Stimulated activated CD4-positive, alpha-beta T cell treated with anti-CD3 and anti-CD28 coated beads, Interleukin-4, amount 100 ng/mL, for 1 hour (primary cell): ENCODE measurements at places on chromosomes 11 and 22.

DNA sequence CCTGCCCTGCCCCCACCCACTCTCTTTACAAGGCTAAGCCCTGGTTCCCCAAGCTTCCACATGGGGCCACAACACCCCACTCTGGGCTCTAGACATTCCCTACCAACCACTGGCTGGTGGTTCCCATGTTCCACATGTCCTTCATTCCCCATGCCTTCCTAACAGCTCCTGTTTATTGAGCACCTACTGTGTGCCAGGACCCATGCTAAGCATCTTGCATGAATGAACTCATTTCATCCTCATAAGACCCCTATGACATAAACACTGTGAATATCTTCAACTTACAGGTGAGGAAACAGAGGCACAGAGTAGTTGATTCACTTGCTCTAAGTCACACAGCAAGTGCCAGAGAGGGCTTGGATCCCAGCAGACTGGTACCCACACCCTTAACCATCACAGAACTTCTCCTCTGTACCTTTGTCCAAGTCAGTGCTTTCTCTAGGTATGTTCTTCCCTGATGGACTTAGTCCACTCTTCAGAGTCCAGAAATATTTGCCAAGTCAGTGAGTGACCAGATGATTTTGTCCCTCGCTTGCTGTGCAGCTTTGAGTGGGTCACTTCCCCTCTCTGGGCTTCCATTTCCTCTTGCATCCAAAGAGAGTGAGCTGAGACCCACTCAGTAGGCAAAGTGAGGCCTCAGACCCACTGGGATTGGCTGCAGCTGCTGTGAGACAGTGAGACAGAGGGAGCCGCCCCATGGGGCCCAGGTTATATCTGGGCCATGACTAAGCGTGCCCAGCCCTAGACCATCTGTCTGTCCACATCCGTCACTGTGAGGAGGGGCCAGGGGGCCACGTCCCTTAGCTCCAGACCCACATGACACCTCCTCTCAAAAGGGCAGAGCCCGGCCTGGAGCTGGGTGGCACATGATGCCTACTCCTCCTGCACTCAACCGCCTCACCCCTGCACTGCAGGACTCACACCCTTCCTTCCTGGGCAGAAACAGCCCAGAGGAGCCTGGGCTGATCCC, 132.4 kb downstream of the MN1 start:
- DNase-seq: no peak

DNA sequence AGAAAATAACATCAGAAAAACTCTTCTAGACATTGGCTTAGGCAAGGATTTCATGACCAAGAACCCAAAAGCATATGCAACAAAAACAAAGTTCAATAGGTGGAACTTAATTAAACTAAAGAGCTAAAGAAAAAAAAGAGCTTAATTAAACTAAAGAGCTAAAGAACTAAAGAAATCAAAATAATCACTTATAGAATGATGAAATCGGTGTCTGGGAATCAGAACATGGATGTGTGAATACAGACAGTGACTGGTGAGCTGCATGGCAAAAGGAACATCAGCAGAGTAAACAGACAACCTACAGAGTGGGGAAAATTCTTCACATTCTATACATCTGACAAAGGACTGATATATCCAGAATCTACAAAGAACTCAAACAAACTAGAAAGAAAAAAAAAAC, 41.4 kb downstream of the ZNF280B start:
- no peak for DNase-seq

DNA sequence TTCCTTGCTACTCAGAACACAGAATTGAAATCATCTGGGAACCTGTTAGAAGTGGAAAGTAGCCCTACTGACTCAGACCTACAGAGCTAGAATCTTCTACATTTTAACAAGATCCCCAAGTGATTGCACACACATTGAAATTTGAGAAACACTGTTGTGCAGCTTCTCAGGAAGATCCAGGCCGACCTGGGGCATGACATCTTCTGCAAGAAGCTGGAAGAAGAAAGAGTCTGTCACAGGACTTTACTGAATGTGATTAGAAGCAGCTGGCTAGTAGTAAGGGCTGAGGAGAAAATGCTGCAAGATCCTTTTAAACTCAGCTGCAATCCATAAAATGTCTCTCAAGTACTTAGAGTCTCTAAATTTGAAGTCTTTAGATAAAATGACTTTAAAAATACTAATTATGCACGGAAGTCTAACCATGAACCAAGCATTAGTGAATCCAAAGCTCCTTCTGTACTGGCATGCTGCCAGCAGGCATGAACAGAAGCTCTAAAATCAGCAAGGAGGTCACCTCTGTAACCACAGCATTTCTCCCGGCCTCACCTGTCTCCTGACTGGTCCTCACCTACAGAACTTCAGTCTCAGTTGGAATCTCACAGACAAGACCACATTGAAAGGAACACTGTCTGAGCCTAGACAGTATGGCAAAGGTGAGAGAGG, 85.0 kb downstream of the SERGEF start:
- no peak for DNase-seq

- no peak for DNase-seq
Measured at GRCh38 chr11:45848654-45849081, 1.4 kb downstream of the CRY2 start.

- DNase-seq: no peak
Measured at GRCh38 chr11:115930886-115931547, 426.8 kb upstream of the CADM1 start.

DNA sequence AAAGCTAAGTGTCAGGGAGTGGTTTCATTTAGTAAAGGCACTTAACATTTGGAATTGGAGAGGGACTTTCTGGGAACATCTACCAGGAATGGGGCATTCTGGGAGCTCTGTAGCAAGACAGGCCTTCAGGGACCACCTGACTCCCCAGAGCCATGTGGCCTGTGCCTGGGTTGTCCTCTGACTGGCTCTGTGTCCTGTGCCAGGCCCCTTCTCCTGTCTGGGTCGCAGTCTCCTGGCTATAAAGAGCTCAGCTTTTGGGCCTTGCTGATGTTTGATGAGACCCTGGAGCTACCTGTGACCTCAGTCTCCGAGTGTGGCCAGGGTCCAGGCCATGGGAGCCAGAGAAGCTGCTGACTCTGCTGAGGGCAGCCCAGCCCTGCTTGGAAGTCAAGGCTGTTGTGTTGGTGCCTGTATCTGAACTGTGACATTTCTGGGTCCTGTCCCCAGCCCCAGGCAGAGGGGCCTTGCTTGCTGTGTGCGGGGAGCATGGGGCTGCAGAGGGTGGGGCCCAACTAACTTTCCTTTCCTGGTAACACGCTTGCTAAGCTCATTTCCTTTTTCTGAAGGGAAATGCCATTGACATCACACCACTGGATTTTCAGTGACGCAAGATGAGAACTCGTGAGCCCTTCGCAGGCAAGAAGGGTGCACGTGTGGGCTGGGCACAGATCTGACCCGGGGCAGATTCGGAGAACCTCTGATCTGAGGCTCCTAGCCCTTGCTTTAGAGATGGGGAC, 41.3 kb downstream of the LRRC32 start:
- DNase-seq: peak; percentile 16

- DNase-seq: no peak
Measured at GRCh38 chr11:73018856-73019255, 123.3 kb downstream of the FCHSD2 start.

GRCh38 chr11:78312712-78313111, 104.9 kb downstream of the GAB2 start:
- no peak for DNase-seq

DNA sequence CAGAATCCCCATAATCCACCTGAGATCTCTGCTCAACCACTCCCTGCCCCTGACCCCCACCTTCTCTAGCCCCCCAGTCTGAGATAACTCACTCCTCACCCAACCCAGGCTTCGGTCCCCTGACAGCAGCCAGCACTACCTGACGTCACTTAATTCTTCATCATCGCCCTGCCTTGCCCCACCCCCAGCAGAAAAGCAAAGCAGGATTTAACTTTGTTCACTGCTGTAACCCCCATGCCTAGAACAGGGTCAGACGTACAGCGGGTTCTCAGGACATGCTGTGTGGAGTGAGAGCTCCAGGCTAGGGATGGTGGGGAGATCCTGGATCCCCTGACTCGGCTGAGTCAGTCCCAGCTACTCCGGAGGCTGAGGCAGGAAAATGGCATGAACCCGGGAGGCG, 45.8 kb downstream of the ELFN2 start:
- no peak for DNase-seq

GRCh38 chr11:1177020-1177770, 19.4 kb downstream of the MUC5AC start:
- DNase-seq: no peak

DNA sequence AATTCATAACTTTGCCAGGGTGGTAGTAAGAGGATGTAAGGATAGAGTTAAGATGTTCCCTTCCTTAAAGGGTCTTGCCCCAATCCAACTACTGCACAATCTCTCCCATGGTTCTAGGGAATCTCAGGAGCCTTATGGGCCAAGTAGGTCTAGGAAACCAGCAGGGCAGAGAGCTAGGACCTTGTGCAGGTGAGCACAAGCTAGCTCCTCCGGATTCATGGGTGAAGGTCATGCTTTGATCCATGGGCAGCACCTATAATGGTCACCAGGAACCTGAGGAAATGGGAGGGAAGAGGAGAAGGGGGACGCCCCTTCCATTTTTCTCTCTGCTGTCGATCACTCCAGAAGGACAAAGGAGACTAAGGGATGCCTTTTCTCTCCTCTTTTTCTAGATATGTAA, 16.8 kb downstream of the KCNJ11 start:
- no peak for DNase-seq

DNA sequence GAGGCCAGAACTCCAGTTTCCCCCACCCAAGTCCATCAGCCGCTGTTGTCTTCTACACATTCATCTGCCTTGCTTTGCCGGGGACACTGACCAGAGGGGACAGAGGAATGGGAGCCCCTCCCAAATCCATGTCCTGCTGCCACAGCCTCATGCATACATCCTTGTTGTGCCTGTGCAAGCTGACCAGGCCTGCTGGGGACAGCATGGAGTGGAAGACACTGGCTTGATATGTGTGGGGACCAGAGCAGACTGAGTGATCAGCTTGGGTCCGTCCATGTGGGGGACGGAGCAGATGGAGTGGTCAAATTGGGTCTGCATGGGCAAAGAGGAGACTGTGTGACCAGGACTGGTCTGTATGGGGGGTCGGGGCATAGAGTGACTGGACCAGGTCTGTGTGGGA, 43.8 kb downstream of the KCNC1 start:
- no peak for DNase-seq

GRCh38 chr22:28736301-28737155, 5.1 kb downstream of the CHEK2 start:
- DNase-seq: no peak

DNA sequence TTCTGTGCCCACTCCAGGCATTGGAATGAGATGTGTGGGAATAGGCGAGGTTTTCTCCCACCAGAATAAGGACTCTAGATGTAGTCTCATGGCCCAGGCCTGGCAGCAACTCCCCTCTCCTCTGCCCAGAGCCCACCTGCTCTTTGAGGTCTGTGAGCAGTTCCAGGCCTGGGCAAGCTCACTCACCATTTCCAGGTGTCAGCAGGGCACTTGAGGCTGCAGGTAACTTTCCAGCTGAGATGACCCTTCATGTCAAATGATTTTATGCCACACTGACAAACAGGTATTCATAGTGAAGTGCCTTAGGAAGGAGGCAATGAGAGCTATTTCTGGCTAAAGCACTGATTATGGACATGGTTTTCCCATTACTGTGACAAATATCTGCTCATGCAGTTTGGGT, 123.3 kb upstream of the CCDC90B start:
- no peak for DNase-seq

DNA sequence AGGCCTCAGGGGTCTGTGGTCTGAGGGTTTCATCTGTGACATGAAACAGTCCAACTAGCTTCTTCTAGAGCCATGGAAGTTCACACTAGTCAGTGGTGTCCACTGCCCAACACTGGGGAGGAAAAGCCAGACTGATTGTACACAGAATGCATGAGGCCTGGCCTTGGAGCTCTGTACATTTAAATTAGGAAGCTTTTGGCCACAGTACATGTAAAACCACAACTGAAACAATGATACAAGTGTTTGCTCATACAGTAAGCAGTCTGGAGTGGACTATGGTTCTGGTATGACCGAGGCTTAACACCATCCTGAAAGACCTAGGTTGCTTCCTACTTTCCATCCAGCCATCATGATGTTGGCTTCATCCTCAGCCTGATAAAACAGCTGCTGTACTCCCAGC, 73.8 kb upstream of the SESN3 start:
- no peak for DNase-seq

- no peak for DNase-seq
Measured at GRCh38 chr22:19115628-19116027, 6.6 kb downstream of the DGCR2 start.

- DNase-seq: no peak
Measured at GRCh38 chr11:61049859-61050258, 52.4 kb upstream of the CD5 start.
